ENCODE measurements at places on chromosomes 11 and 22.

- DNase-seq: no peak
Measured at GRCh38 chr11:19931141-19931770, 218.6 kb downstream of the NAV2 start.

- no peak for DNase-seq
Measured at GRCh38 chr11:45270946-45271716, 15.0 kb downstream of the SYT13 start.

DNA sequence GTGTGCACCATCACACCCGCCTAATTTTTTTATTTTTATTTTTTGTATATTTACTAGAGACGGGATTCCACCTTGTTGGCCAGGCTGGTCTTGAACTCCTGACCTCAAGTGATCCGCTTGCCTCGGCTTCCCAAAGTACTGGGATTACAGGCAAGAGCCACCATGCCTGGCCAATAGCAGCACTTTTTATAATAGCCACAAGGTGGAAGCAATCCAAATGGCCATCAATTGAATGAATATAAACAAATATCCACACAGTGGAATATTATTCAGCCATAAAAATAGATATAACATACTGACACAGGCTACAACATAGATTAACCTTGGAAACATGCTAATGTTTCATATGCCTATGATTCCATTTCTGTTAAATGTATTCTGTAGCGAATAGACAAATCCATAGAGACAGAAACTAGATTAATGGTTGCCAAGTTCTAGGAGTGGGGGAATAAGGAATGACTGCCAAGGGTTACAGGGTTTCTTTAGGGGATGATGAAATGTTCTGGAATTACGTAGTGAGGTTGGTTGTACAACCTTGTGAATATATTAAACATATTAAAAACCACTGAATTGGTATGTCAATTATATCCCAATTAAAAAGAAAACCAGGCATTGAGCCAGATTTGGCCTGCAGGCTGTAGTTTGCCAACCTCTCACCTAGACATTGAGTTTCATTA, 4.8 kb downstream of the VPS51 start:
- no peak for DNase-seq

GRCh38 chr11:13008625-13009475, at the start of gene RASSF10:
RASSF10 (plus strand) TSS chr11:13009316; CDS start chr11:13009577, 261 bp downstream.
- no peak for DNase-seq

GRCh38 chr11:64650923-64651523, 60.0 kb downstream of the SLC22A12 start:
- no peak for DNase-seq

GRCh38 chr22:41862530-41863266, 29.8 kb downstream of the SREBF2 start:
- no peak for DNase-seq

GRCh38 chr11:19725379-19726079, 12.9 kb downstream of the NAV2 start:
- no peak for DNase-seq

DNA sequence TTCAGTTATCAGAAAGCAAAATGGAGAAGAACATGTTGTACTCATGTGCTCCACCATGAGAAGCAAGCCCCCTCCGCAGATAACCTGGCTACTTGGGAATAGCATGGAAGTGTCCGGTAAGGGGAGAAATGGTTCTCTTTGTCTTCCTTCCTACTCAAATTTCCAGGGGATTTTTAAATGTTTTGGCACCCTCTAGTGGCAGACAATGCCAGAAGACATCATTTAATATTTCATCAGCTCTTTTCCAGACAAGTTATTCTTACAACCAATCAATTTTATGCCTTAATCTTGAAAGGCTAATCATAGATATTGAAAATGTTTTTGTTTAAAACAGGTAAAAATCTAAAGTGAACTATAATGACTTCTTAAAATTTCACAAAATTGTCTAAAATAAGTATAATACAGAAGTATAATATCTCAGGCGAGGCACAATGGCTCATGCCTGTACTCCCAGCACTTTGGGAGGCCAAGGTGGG, 15.7 kb downstream of the CRTAM start:
- DNase-seq: no peak

DNA sequence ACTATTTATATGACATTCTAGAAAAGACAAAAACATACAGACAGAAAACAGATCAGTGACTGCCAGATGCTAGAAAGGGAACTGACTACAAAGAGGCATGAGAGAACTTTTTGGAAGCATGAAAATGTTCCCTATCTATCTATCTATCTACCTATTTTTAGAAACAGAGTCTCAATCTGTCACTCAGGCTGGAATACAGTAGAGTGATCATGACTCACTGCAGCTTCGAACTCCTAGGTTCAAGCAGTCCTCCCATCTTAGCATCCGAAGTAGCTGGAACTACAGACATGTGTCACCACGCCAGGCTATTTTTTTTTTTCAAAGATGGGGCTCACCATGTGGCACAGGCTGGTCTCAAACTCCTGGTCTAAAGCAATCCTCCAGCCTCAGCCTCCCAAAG, 6.9 kb downstream of the SBF2 start:
- no peak for DNase-seq

GRCh38 chr11:75193711-75194110, 42.8 kb downstream of the SLCO2B1 start:
- DNase-seq: no peak

DNA sequence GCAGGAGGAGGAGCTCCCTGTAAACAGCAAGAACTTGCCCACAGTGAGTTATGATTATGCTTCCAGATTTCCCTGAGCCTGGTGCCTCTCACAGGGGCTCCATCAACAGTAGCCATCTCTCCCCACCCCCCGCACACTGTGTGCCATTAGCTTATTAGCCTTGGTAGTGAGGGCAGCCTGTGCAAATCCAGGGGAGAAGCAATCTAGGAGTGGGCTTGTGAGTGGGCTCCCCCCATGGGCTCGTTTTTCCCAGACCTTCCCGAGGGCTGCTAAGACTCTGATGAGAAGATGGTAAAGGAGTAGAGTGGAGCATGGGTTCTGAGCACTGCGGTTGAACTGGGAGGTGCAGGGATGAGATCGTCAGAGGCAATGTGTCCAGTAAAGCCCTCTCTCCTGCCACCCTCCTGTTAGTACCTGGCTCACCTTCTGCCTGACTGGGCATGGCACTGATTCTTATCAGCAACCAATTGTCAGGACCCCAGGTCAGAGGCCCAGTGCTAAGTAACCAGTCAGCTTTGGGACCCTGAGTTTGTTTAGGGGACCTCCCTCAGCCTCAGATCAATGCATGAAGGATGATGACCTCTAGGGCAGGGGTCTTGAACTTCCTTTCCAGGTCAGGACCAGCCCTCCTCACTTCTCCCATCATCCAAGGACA, 38.4 kb upstream of the TP53I11 start:
- DNase-seq: no peak

DNA sequence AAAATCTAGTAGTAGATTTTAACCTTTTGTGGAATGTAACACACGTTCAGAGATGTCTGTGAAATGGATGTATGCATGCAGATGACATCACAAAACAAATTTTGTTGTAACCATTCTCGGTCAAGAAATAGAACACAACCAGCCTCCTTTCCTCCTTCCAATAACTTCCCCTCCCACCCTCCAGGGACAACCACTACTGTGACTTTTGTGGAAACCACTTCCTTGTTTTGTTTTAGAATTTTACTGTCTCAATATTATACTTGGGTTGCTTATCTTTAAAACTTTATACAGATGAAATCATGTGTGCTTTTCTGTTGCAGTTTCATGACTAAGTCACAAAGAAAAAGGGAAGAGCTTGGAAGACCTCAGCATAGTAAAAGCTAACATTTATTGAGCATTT, 189.4 kb upstream of the NCAM1 start:
- DNase-seq: no peak
